ENCODE measurements at places on chromosomes 4 and X. TPM values are rescaled to one million over a fixed set of nuclear protein-coding genes. Genes with fewer than 3 reads are reported as not detected.

The ERAS gene
- not detected for total RNA-seq

- no peak for DNase-seq
Observed at GRCh38 chr4:20544645-20545044, 155.6 kb upstream of the PACRGL start.

DNA sequence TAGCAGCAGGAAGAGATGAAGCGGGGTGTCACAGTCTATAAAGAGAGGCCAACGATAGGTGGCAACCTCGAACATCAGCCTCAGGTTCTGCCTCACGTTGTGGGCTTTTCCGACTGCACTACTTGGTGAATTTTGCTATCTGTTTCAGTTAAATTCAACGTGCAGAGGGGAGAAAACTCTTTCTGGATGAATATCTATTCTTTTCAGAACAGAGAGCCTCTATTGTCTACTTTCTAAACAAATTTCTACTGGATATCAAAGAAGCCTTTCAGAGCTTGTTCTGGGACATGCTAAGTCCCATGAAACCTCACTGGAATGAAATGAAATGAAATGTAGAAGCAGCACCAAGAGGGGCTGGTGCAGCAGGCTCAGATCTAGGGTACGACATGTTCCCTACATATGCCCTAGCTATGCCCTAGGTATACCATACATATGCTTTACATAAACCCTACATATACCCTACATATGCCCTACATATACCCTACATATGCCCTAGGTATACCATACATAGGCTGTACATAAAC lies 116.5 kb upstream of the TRIM2 start:
- DNase-seq: no peak

GRCh38 chr4:61373901-61374440 lies 173.8 kb downstream of the ADGRL3 start:
- DNase-seq: no peak
